Cerebellum (tissue), 4 donors: ENCODE measurements at places on chromosomes 6 and 20.

- no peak for DNase-seq
These were observed 10.1 kb downstream of the MYLK4 start for GRCh38 chr6:2740581-2740980.

DNA sequence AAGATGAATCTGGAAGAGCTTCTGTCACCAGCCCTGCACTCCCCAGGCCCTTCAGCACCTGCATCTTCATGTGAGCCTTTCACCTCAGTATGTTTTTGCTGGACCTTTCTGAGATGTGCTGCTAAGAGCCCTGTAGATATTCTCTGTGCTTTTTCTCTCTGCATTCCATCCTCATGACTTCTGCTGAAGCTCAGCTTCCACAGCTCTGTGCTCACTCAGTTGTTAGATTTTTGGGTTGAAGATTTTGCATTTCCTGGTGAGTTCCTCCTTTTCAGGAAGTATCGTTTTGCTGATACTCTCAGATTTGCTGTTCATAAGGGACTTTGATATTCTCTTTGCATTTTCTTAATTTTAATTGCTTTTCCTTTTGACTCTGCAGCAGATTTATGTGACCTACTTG lies 18.3 kb downstream of the KIAA1586 start:
- no peak for DNase-seq

GRCh38 chr20:57649617-57650015 lies 29.4 kb upstream of the ZBP1 start:
- no peak for DNase-seq

GRCh38 chr6:24257282-24257681 lies 100.6 kb downstream of the DCDC2 start:
- DNase-seq, result no peak

- no peak for DNase-seq
These were observed 3.5 kb upstream of the TRAF3IP2 start for GRCh38 chr6:111609028-111609820.

- no peak for DNase-seq
These were observed 112.9 kb downstream of the FOXO3 start for GRCh38 chr6:108673602-108674001.

DNA sequence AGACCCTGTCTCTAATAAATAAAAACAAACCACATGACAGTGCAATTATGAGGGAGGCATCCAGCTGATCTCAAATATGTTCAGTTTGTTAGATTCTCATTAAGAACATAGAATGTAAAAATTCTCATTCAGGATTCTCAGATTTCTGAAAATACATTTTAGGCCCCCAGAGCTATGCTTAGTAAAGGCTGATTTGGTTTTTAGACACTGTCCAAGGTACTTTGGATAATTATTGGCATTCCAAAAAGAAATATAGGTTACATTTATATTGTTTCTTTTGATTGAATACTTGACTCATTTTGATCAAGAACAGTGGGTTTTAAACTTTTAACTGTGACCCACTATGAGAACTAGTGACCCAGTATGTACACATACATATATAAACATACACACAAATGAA lies 55.5 kb downstream of the ANKRD6 start:
- no peak for DNase-seq

DNA sequence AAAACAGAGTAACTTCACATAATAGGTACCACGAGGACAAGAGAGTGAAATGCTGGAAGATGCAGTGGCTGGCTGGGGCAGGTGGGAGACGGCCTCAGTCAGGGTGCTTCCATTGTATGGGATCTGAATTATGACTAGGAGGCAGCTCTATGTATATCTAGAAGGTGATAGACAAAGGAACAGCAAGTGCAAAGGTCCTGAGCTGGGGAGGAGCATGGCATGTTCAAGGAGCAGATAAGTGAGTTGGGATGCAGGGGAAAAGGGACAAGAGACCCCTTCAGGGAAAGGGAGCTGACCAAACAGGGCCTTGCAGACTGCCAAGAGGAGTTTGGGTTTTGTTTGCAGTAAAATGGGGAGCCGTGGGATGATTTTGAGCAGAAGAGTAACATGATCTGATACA lies 8.3 kb upstream of the SLC9A8 start:
- no peak for DNase-seq

- DNase-seq, result no peak
These were observed 207.5 kb downstream of the ZNF217 start for GRCh38 chr20:53385941-53386767.

GRCh38 chr20:24953621-24954133 lies 4.6 kb downstream of the CST7 start:
- DNase-seq, result no peak

DNA sequence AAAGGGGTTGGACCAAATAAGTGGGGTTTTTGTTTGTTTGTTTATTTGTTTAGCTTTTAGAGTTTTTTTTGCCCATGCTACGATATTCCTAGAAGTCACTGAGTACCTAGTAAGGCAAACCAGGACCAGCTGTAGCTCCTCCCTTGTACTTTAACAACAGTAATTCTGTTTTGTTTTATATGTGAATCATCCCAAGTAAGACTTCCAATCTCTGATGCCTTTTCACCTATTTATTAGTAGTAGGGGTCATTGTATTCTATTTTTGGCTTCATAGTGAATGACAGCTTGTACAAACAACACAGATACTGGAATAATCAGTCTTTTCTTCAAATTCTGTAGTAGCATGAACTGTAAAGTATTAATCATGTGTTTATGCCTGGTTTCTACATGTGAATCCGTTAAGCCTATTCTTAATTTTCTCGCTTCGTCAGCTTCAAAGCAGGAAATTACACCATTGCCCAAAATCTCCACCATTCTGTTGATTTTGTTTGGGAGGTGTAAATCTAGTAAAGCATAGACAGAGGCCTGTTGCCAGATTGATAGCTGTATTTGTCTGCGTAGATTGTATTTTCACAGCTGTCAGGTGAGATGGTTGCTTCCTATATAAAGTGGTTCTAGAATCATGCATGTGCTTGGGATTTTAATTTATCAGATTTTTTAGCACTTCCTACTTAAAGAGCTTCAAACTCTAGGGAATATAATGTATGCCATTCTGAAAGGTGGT lies 151.5 kb upstream of the FLRT3 start:
- DNase-seq, result no peak

DNA sequence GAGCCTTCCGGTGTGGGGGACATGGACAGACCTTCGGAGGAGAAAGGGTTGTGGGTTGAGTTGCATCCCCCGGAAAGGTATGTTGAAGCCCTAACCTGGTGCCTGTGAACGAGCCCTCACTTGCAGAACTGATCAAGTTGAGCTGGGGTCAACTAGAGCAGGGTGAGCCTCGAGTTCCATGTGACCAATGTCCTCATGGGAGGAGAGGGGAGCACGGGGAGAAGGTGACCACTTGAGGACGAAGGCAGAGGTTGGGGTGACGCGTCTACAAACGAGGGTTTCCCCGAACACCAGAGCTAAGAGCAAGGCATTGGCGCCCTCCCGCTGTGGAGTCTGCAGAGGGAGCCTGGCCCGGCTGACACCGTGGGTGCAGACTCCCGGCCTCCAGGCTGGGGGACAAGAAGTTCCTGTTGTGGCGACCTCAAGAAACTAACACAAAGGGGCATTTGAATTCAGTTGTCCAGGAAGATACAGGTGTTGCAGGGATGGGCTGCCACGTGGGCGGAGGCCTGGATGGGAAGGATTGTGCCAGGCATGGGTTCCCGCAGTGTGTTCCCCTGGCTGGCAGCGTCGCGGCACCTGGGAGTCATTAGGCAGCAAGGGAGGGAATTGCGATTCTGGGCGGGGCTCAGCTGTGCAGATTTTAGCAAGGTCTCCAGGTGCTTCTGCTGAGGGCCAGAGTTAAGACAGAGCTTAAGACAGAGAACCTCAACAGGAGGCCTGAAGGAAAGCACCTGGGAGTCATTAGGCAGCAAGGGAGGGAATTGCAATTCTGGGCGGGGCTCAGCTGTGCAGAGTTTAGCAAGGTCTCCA lies 20.4 kb upstream of the UNC93A start:
- no peak for DNase-seq

- no peak for DNase-seq
These were observed 8.1 kb upstream of the AKIRIN2 start for GRCh38 chr6:87710090-87710489.

DNA sequence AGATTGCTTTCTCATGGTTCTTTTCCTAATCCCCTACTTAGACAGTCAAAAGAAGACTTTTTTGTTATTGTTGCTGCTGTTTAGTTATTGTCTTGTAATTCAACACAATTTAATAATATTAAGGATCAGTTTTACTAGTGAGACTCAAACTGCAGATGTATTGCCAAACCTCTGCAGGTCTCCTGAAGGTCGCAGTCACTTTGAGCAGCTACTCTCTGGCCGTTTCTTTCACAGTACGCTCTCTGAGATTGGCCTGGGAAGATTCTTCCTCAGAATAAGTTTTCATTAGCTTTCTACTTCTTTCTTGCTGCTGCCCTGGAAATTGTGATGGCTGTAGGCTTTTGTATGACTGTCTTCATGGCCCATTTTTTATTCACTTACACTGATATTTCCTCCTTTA lies 930.8 kb downstream of the QKI start:
- no peak for DNase-seq

GRCh38 chr6:87244380-87244779 lies 78.0 kb upstream of the SMIM8 start:
- no peak for DNase-seq

GRCh38 chr6:85395746-85396145 lies 54.1 kb upstream of the NT5E start:
- no peak for DNase-seq

DNA sequence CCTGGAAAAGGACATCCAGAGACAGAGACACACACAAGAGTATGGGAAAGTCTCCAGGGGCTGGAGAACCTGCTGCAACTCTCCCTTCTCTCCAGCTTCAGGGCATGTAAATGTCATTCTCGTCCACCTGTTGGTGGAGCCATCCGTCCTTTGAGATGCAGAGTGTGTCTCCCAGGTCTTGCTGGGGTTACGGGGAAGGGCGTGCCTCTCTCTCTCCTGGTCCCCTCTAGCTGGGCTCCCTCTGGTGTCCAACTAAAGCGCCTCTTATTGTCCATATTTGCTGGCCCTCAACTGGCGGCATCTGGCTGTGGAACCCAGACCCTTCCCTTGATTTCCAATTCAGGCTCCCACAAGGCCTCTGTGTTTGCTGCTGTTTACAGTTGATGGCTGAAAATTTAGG lies 244.1 kb downstream of the BMP7 start:
- no peak for DNase-seq

DNA sequence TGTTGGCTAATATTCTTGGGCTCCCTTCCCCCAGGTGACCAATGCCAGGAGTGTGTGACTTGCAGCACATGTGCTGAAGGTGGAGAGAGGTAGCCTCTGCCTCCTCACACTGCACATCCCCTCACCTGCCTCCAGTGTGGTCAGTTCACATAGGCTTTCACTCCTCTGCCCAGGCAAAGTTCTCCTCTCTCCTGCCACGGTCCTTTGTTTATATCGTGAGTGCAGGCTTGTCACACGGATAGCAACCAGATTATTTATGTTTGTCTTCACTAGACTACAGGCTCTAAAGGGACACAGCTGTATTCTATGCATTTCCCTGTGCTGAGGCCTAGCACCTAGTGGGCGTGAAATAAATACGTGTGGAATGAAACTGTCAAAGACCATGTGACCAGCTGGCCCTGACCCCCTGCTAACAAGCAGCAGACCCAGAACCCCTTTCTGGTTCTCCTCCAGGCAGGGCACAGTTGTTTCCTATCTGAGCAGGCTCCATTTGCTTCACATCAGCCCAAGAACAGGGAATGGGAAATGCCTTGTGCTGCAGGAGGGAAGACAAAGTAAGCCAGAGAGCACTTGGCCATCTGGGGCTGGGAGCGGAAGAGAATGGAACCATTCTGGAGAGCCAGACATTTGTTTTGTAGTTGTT lies 42.3 kb downstream of the UNC5CL start:
- no peak for DNase-seq
